Activated CD4-positive, alpha-beta memory T cell treated with anti-CD3 and anti-CD28 coated beads, Interleukin-2, amount 10 ng/mL, durations not matched to agents 7 days and 5 days (primary cell): ENCODE measurements at places on chromosomes 11 and 22. TPM values are rescaled to one million over a fixed set of nuclear protein-coding genes. Genes with fewer than 3 reads are reported as not detected.

PNPLA5 gene
- total RNA-seq: not detected

CALCA gene
- total RNA-seq: not detected

UBQLN3 gene
- total RNA-seq: not detected

GPR83 gene
- not detected for total RNA-seq

PANX1 gene
- 13.7 TPM for total RNA-seq

TRIM6 gene
- total RNA-seq: 1.1 TPM

SIPA1 gene
- 201 TPM for total RNA-seq

SULT4A1 gene
- not detected for total RNA-seq

OR4D5 gene
- total RNA-seq: not detected

IFITM10 gene
- total RNA-seq: 0.70 TPM

KRTAP5-1 gene
- not detected for total RNA-seq
